T-helper 1 cell (primary cell): ENCODE measurements at places on chromosomes 4 and X.

DNA sequence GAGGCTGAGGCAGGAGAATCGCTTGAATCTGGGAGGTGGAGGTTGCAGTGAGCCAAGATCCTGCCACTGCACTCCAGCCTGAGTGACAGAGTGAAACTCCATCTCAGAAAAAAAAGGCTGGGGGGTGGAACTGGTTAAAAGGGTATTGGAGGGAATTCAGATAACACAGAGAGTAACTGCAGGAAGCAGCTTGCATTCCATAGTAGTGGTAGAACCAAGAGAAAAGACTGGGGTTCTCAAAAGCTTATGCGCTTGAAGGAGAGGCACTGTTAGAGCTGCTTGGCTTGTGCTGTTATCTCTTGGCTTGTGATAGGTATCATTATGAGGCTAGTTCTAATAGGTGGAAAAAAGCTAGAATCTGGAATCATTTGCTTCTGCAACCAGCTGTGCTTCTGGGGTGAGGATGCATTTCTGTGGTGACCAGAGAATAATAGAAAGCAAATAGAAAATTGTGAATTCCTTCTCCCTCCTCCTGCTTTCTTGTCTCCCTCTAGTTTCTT, 91.2 kb upstream of the ELOVL6 start:
- no peak for DNase-seq

DNA sequence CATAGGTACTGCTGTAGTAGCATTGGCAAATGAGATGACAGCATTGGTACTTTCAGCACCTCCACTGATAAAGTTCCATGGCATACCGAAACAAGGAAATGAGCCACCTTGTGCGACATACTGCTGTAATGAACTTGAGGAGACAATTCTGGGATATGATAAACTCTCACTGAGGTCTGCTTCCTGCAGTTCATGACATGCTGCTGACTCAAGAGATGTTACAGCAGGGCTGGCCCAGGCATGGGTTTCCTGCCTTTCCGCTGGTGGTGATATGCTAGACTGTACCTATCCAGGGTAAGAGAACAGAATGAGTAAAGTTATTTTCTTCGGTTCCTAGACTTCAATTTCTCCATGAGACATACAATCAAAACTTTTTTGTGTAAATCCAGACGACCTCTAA, 17.1 kb downstream of the BEND2 start:
- DNase-seq: no peak

DNA sequence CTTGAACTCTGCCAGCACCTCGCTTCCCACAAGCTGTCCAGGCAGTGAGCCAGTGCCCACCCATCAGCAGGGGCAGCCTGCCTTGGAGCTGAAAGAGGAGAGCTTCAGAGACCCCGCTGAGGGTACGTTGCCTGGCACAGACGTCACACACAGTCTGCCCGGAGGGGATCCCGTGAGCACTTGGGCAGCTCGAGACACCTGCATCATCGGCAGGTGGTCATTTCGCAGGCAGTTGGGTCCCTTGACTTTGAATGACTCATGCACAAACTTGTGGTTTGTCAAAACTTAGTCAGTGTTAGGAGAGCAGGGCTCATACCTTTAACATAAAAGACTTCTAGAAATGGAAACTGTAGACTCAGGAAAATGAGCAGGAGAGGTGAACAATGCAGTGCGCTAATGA, 9.9 kb downstream of the TACC3 start:
- no peak for DNase-seq

- no peak for DNase-seq
Observed at GRCh38 chrX:71846429-71846828, 64.2 kb upstream of the NHSL2 start.

DNA sequence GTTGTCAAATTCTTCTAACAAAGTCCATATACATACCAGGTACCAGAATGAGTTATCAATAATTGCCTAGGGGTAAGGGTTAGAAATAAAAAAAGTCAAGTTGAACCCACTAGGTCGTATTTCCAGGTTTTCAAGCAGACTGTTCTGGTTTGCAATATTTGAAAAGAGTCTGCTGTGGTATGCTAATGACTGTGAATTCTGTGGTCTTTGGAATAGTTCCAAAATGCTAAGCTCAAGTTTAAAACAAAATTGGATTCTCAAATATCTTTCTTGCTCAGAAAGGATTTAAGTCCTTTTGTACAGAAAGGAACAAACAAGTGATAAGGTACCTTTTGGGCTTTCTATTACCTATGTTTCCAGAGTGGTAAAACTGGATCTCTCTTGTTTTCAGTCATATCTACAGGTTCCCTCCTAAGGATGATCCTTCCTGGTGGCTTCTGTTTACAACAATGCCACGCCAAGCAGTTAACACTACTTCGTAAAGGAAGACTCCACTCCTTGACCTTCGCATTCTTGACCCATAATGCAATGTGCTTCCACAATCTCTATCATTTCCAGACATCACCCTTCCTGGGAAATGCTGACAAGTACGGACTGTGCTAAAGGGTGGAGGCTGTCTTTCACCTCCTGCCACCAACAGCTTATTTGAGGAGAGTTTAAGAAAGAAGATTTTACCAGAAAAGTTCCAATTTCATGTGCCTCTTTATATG, 531.7 kb upstream of the FTHL17 start:
- DNase-seq: no peak

DNA sequence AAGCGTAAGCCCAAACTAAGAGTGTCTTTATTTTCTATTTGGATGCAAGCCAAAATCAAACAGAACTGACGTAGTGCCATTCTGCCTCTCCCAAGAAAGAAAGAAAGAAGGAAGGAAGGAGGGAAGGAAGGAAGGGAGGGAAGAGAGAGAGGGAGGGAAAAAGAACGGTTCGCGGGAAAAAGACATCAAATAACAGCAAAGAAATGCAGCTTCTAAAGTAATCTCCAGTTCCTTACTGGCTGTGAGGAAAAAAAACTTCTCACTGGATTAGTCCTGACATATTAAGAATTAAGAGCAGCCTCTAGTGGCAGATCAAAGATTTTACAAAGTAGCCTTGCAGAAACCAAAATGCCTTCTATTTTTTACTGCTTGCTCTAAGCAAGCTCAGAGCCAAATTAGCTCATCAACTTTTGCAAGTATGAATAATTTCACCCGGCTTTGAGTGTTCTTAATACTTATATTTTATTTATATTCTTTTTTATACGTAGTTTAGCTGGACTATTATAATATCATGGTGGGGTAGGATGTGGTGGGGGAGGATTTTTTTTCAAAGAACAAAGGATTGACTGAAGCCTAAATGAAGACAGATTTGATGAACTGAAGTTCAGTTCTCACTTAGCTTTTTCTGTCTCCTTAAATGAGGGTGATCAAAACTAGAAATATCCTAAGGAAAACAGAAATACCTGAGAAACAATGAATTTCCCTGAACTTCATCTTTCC, 36.6 kb downstream of the PITX2 start:
- DNase-seq: no peak

- no peak for DNase-seq
Observed at GRCh38 chr4:183995570-183995969, 90.5 kb downstream of the STOX2 start.

DNA sequence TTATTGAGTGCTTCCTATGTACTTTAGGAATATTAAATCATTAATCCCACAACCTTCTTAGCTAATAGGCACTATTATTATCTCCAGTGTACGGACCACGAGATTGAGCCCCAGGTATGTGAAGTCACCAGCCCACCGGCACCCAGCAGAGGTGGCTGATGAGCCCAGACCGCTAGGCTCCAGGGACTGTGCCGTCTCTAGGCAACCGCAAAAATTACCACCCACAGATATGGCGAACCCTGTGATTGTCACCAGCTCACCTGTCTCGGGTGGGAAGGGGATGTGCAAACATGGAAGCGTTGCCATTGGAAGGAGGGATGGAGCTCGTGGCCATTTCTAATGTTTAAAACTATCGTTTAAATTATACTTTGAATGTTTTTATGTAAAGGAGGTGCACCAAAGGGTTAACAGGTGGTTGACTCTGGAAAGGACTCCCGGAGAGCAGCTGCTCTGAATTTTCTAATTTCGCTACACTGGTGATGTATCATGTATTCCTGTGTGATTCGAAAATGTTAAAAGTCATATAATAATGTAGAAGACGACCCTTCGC, 21.0 kb upstream of the JAKMIP1 start:
- DNase-seq: no peak

DNA sequence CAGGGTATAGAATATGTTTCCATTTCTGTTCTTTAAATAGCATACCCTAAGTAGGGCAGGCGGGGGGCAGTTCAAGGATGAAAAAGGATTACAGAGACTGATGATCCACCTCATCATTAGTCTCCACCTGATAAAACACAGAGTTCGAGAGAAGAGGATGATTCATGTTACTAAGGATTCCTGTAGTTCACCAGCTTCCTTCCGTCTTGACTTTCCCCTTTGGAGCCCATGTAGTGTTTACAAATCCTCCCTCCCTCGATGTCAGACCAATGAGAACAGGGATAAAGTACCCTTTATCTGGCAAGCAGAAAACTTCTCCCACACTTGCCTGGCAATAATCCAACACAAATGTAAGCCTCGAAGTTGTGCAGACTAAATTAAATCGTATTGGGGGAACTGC, 526.3 kb upstream of the FAM241A start:
- DNase-seq: no peak

DNA sequence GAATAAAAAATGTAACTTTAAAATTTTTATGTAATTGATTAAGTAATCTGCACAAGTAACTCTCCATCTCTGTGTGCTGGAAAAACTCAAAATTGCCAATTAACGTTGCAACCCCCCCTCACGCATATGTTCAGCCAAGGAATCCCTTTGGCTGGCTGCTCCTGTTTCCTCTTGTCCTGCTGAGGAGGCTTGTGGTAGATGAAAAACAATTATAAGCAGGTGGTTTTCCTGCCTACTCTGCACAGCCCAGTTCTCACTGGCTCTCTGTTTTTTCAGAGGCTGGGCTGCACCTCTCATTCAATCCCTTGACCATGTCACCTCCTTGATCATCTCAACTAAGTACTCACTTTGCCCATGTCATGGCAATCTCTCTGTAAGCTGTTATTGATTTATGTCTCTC, 1068.4 kb downstream of the ARAP2 start:
- DNase-seq: no peak

GRCh38 chr4:104870495-104871233, 276.0 kb upstream of the TET2 start:
- no peak for DNase-seq

- DNase-seq: no peak
Observed at GRCh38 chr4:169971456-169972015, 54.7 kb downstream of the MFAP3L start.

- no peak for DNase-seq
Observed at GRCh38 chrX:131235768-131236545, 53.1 kb downstream of the IGSF1 start.

DNA sequence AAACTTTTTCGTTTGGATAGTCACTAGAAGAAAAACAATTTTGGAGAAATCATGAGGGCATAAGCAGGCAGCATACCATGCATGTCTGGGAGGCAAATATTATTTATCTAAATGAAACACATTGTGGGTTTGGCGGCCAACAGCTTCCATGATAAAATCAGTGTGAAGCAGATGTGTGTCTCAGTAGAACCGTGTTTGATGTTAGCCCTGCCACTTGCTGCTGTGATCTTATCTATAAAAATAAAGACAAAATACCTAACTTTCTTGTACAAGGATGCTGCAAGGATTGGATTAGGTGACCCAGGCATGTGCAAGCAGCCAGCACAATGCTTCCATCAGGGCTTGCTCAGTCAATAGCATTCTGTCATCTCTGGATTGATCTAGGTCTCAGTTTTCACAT, 341.4 kb downstream of the PACRGL start:
- no peak for DNase-seq

GRCh38 chr4:103934178-103934789, 214.5 kb upstream of the TACR3 start:
- DNase-seq: peak; percentile 10

DNA sequence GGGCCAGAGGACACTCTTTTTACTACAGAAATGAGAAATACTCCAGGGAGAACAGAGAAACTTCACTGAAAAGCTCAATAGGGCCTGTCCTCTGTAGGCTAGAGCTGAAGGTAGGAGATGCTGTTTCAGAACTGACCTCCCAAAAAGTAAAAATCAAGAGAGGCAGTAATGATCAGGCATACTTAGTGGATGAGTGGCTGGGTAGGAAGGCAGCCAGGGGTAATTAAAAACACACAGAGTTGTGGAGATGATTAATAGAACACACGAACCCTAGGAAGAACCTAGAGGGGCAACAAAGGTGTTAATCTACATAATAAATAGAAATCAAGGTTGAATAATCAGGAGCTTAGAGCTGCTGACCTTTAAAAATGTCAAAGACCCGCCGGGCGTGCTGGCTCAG, 582.4 kb upstream of the ADGRL3 start:
- DNase-seq: no peak

GRCh38 chrX:18748499-18748898, 41.1 kb downstream of the PPEF1 start:
- DNase-seq: no peak

DNA sequence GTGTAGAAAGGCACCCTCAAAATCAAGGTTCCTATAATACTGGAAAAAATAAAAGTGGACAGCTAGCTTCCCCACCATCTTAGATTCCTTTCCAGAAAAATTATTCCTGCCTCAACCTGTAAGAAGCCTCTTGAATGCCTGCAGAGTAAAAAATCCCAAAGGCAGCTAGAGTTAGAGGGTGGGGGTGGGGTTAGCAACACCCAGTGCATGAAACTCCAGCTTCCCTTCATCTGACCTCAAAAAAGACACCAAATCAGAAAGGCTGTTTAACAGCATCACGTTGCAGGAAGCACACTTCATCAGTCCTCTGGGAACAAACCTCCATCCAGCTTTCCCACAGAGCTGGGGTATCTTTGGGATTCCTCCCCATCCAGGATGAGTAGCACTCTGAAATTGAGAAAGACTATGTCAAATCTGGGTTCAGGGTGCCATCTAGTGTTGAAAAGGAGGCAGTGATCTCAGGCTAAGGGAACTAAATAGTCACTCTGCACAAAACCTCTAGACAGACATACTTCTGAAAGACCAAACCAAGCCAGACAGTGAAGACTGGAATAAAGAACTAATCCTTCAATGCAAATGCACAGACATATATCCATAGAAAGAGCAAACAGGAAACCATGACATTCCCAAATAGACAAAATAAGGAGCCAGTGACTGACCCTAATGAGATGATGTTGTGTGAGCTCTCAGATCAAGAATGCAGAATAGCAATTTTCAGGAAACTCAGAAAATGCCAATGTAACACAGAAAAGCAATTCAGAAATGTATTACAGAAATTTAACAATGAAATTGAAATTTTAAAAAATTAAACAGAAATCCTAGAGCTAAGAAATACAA, 97.9 kb downstream of the ARHGEF9 start:
- DNase-seq: no peak

- DNase-seq: no peak
Observed at GRCh38 chrX:56798339-56798711, 69.3 kb downstream of the NBDY start.
